Osteoblast (primary cell): ENCODE measurements at places on chromosomes 5 and 9.

GRCh38 chr9:133303266-133304157 is 28.5 kb upstream of the ABO start:
- DNase-seq = no peak
- no peak overlapping the region for H3K27ac ChIP-seq
- no peak overlapping the region for H3K4me3 ChIP-seq

DNA sequence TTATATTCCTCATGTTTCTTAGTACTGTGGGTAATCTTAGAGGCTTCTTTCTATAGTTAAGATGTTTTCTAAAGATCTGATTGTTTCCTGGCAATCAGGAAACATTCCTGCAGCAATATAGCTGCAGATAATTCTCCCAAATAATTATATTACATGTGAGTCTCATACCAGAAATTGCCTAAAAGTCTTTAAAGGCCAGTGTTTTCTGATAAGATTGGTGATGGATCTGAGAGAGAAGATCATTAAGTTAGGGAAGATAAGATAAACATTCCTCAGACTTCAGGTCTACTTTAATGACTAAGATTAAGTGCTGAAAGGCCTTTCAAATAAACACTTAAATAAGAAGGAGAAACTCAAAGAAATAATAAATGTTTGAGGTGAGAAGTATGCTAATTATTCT is 107.7 kb upstream of the DAB2 start:
- no peak for DNase-seq
- no peaks in the 10 kb centered on the region for H3K36me3 ChIP-seq
- no peaks in the 10 kb centered on the region for H3K4me1 ChIP-seq
- H3K4me3 ChIP-seq = no peak overlapping the region
- no peaks in the 10 kb centered on the region for H3K27me3 ChIP-seq

- no peak overlapping the region for H3K4me3 ChIP-seq
- DNase-seq = no peak
- no peaks in the 10 kb centered on the region for H3K36me3 ChIP-seq
- H3K27me3 ChIP-seq = no peaks in the 10 kb centered on the region
Observed at GRCh38 chr5:7714697-7715096, 136.2 kb downstream of the CFAP90 start.

GRCh38 chr5:124655921-124656511 is 90.4 kb downstream of the ZNF608 start:
- H3K27me3 ChIP-seq = no peaks in the 10 kb centered on the region
- peaks cover 37% of the 10 kb centered on the region for H3K4me1 ChIP-seq
- peak overlapping the region; percentile 29 for H3K27ac ChIP-seq
- peak overlapping the region; percentile 52 for H3K4me3 ChIP-seq
- no peak for DNase-seq
- no peaks in the 10 kb centered on the region for H3K36me3 ChIP-seq

DNA sequence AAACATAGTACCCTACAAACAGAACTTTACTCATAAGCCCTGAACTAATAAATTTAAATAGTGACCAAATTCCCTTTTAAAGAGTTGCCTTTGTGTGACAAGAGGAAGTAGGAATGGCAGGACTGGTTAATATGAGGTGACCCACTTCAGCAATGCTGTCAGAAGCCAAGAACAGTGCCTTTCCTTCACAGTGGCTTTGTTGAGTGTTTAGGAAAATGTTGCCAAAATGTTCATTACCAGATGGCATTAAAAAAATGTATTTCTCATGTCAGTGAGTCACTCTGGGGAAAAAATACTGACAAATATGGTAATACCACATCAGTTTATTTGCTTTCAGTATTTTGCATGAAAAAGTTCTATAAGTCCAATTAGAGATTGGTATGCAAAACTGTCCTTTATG is 103.3 kb downstream of the DIRAS2 start:
- DNase-seq = no peak
- no peaks in the 10 kb centered on the region for H3K27me3 ChIP-seq
- no peaks in the 10 kb centered on the region for H3K36me3 ChIP-seq

GRCh38 chr9:116800885-116801284 is 113.8 kb downstream of the TRIM32 start:
- no peaks in the 10 kb centered on the region for H3K4me1 ChIP-seq
- H3K36me3 ChIP-seq = no peaks in the 10 kb centered on the region
- no peak overlapping the region for H3K27ac ChIP-seq
- no peak overlapping the region for H3K4me3 ChIP-seq
- no peak for DNase-seq
- no peaks in the 10 kb centered on the region for H3K27me3 ChIP-seq

DNA sequence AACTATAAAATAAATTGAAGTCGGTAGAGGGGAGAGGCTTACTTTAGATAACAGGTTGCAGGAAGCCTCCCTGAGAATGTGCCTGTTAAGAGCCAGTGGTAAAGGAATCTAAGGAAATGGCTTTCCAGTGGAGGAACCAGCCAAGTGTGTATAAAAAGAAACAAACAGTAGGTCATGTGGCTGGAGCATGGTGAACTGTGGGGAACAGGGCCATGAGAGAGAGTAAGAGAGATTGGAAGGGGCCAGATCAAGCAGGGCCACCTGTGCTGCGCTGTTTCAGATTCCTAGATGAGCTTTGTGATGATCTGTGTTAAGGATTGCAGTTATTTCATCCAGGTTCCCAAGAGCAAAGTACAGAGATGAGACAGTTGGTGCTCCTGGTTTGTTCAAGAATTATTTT is 152.7 kb upstream of the SGCD start:
- H3K27me3 ChIP-seq = no peaks in the 10 kb centered on the region
- no peaks in the 10 kb centered on the region for H3K4me1 ChIP-seq
- no peaks in the 10 kb centered on the region for H3K36me3 ChIP-seq
- H3K4me3 ChIP-seq = no peak overlapping the region

GRCh38 chr9:90009447-90009846 is 404.6 kb downstream of the GADD45G start:
- H3K27me3 ChIP-seq = no peaks in the 10 kb centered on the region
- no peak overlapping the region for H3K27ac ChIP-seq
- DNase-seq = no peak
- H3K36me3 ChIP-seq = no peaks in the 10 kb centered on the region
- no peak overlapping the region for H3K4me3 ChIP-seq

DNA sequence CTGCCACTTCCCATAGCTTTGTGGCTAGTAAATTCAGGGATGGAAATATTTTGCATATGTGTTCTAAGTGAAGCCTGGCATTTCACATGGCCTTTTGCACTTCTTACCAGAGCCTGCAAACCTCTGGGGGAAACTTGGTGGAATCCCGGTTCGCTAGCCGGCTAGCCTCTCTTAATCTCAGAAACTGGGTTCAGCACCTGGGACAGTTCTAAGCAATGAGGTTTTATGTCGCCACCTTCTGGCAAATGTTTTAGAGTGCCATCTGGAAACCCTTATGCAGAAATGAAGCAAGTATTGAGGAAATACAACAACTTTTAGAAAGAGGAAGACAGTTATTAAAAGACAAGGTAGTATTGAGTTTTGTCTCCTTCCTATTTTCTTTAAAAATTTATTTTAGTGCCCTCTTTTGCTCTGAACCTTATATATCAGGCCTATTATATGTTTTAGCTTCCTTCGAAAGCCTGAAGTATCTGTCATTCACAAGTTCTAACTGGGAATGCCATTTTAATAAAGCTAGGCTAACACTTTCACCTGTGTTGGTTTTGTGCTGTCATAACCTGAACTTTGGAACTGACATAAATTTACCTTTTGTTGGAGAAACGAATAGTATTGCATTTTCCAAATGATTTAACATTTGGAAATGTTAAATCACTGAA is 963 bp upstream of the HTR1A start:
- H3K4me3 ChIP-seq = no peak overlapping the region
- no peaks in the 10 kb centered on the region for H3K36me3 ChIP-seq
- no peaks in the 10 kb centered on the region for H3K4me1 ChIP-seq
- H3K27me3 ChIP-seq = peaks cover 2% of the 10 kb centered on the region

GRCh38 chr9:8207596-8207995 is 408.0 kb upstream of the DMAC1 start:
- no peak overlapping the region for H3K4me3 ChIP-seq
- no peaks in the 10 kb centered on the region for H3K27me3 ChIP-seq
- H3K4me1 ChIP-seq = peaks cover 3% of the 10 kb centered on the region
- H3K27ac ChIP-seq = no peak overlapping the region

GRCh38 chr9:133234577-133235322 is 25.7 kb upstream of the OBP2B start:
- H3K27me3 ChIP-seq = no peaks in the 10 kb centered on the region
- H3K27ac ChIP-seq = no peak overlapping the region
- peaks cover 15% of the 10 kb centered on the region for H3K4me1 ChIP-seq
- DNase-seq = peak; percentile 15
- H3K4me3 ChIP-seq = no peak overlapping the region

- H3K36me3 ChIP-seq = no peaks in the 10 kb centered on the region
- H3K4me1 ChIP-seq = no peaks in the 10 kb centered on the region
- H3K27me3 ChIP-seq = no peaks in the 10 kb centered on the region
- no peak overlapping the region for H3K27ac ChIP-seq
- no peak overlapping the region for H3K4me3 ChIP-seq
Observed at GRCh38 chr9:68513981-68514380, 26.7 kb downstream of the TMEM252 start.

DNA sequence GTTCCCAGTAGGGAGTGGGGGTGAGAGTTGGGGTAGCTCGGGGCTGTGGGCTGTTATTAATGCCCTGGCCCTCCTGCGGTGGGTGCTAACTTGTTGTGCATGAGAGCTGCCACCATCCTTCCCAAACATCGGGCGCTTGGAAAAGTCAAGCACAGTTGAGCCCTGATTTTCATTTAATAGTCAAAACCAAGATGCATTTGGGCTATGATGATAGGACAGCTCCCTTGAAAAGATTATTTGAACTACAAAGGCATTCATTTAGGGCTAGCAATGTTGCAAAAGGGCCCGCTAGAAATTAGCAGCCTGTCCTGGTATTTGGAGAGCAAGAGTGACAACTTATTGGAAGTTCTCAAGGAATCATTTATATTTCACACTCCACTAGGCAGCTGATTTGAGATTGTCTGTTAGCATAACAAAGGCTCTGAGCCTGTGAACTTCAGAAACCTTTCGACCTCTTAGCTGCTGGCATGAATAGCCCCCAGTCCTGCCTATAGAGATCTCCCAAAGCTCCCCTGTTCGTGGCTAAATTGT is 128.2 kb upstream of the TMEM161B start:
- H3K27me3 ChIP-seq = no peaks in the 10 kb centered on the region
- H3K4me1 ChIP-seq = no peaks in the 10 kb centered on the region
- H3K36me3 ChIP-seq = no peaks in the 10 kb centered on the region

- no peak for DNase-seq
- H3K36me3 ChIP-seq = no peaks in the 10 kb centered on the region
- H3K4me3 ChIP-seq = no peak overlapping the region
- no peak overlapping the region for H3K27ac ChIP-seq
- H3K27me3 ChIP-seq = no peaks in the 10 kb centered on the region
Observed at GRCh38 chr9:74322661-74323314, 174.3 kb upstream of the RORB start.

- H3K4me1 ChIP-seq = peaks cover 17% of the 10 kb centered on the region
- H3K27ac ChIP-seq = peak overlapping the region; percentile 94
- no peak for DNase-seq
- no peak overlapping the region for H3K4me3 ChIP-seq
Observed at GRCh38 chr9:137690930-137691645, 72.3 kb downstream of the EHMT1 start.

GRCh38 chr9:127595611-127596010 is 16.5 kb upstream of the STXBP1 start:
- no peak overlapping the region for H3K4me3 ChIP-seq
- no peaks in the 10 kb centered on the region for H3K36me3 ChIP-seq
- no peaks in the 10 kb centered on the region for H3K27me3 ChIP-seq

GRCh38 chr5:18745042-18745987 is 1111.1 kb downstream of the TAF11L14 start:
- no peak for DNase-seq
- H3K4me1 ChIP-seq = no peaks in the 10 kb centered on the region
- peak overlapping the region; percentile 28 for H3K4me3 ChIP-seq
- no peak overlapping the region for H3K27ac ChIP-seq
- no peaks in the 10 kb centered on the region for H3K27me3 ChIP-seq

GRCh38 chr5:139425497-139425896 is 13.8 kb downstream of the DNAJC18 start:
- no peaks in the 10 kb centered on the region for H3K27me3 ChIP-seq
- H3K27ac ChIP-seq = no peak overlapping the region
- H3K4me1 ChIP-seq = peaks cover 6% of the 10 kb centered on the region

- H3K27ac ChIP-seq = no peak overlapping the region
- no peaks in the 10 kb centered on the region for H3K27me3 ChIP-seq
- H3K4me3 ChIP-seq = no peak overlapping the region
- no peaks in the 10 kb centered on the region for H3K36me3 ChIP-seq
- DNase-seq = no peak
Observed at GRCh38 chr5:44565360-44565759, 176.1 kb upstream of the FGF10 start.

DNA sequence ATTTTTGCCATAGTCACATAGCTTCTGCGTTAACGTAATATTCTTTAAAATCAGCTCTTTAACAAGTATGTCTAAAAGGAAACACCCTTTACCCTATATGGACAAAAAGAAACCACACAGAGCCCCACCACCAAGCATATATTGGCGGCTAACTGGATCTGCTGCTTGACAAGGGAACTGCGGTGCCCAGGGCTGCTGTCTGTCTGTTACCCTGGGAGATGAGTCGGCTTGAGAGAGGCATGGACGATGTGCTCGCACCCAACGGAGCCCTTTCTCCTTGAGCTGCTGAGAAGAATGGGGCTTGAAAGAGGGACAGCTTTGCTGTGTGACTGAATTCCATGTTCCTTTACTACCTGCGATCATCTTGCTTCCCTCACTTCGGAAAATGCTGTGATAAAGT is 158.6 kb upstream of the SHB start:
- H3K36me3 ChIP-seq = no peaks in the 10 kb centered on the region
- no peak overlapping the region for H3K4me3 ChIP-seq
- peaks cover 6% of the 10 kb centered on the region for H3K4me1 ChIP-seq
- no peak overlapping the region for H3K27ac ChIP-seq
- DNase-seq = no peak

DNA sequence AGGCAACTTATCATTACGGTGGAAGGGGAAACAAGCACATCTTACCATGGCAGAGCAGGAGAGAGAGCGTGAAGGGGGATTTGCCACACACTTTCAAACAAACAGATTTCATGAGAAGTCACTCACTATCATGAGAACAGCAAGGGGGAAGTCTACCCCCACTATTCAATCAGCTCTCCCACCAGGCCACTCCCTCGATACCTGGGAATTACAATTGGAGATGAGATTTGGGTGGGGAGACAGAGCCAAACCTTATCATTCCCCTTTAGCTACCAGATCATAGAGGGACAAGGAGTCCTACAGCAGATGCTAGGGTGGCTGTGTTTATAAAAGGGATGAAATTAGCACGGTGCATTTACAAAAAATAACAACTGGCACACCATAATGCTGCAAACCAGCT is 2149.4 kb upstream of the ACO1 start:
- H3K27me3 ChIP-seq = no peaks in the 10 kb centered on the region
- H3K27ac ChIP-seq = no peak overlapping the region
- H3K4me1 ChIP-seq = no peaks in the 10 kb centered on the region
- H3K36me3 ChIP-seq = no peaks in the 10 kb centered on the region
- no peak for DNase-seq
- no peak overlapping the region for H3K4me3 ChIP-seq

GRCh38 chr9:134189470-134190231 is 25.3 kb upstream of the RNU6ATAC start:
- no peak overlapping the region for H3K4me3 ChIP-seq
- H3K27ac ChIP-seq = no peak overlapping the region
- H3K27me3 ChIP-seq = peaks cover 8% of the 10 kb centered on the region

- H3K27me3 ChIP-seq = no peaks in the 10 kb centered on the region
- no peak overlapping the region for H3K4me3 ChIP-seq
- H3K4me1 ChIP-seq = peaks cover 30% of the 10 kb centered on the region
- DNase-seq = no peak
- H3K36me3 ChIP-seq = no peaks in the 10 kb centered on the region
- peak overlapping the region; percentile 34 for H3K27ac ChIP-seq
Observed at GRCh38 chr9:106868565-106868964, 5.6 kb downstream of the ZNF462 start.

- no peaks in the 10 kb centered on the region for H3K27me3 ChIP-seq
- peak overlapping the region; percentile 60 for H3K4me3 ChIP-seq
- no peaks in the 10 kb centered on the region for H3K36me3 ChIP-seq
- H3K4me1 ChIP-seq = peaks cover 28% of the 10 kb centered on the region
- H3K27ac ChIP-seq = peak overlapping the region; percentile 78
Observed at GRCh38 chr5:120778491-120779484, 314.7 kb downstream of the PRR16 start.
